ENCODE measurements at places on chromosomes 12 and 14.
A peak's percentile ranks its signal among the peaks of the same experiment; 100 is the strongest.

- DNase-seq = no peak
Measured at GRCh38 chr14:89386212-89386886, 30.7 kb downstream of the FOXN3 start.

DNA sequence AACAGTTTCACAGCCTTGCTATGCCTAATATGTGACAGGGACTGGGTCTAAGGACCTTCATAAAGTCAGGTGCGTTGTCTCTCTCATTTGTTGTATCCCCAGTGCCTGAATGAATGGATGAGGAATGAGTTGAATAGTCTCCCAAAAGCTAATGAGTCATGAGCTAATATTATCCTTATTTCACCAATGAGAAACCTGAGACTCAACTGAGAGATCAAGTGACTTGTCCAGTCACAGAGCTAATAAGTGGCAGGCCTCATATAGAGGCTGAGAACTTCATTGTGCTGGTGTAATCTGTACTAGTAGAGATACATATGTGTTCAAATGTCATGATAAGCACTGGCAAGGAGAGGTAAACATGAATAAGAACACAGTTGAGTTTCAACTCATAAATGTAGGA is 612.4 kb downstream of the NRXN3 start:
- DNase-seq = no peak

GRCh38 chr14:69553252-69553651 is 21.4 kb downstream of the CCDC177 start:
- DNase-seq = no peak

DNA sequence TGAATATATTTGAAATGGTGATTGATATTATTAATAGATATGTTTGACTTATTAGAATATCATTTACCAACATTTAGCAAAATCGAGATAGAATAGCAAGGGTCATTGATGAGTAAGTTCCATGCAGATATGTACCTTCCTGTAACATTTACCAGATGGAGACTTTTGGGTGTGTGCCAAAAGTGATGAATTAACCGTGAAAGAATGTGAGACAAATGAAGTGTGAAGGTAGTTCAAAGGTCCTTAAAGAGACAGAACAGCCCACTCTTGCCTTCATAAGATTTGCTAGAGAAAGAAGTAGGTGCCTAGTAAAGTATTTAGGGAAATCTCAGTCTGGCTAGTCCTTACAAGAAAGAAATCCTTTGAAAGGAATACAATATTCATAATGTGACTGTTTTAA is 45.5 kb downstream of the FGD4 start:
- peak; percentile 71 for DNase-seq

- no peak for DNase-seq
Measured at GRCh38 chr12:124308741-124309140, 13.8 kb downstream of the RFLNA start.

DNA sequence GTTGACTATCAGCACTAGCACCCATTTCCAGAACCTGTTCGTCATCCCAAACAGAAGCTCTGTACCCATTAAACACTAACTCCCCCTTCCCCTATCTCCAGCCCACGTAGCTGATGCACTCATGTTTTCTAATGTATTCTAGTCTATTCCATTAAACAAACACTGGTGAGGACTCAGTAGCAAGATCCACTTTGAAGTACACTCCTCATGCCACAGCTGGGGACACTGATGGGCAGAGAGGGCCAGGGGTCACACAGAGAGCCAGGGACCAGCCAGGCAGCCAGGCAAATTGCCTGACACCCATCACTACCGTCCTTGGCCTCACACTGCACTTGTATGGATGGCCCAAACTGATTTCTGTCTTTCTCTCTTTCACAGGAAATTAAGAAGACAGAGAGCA is 269.9 kb upstream of the DIO3 start:
- DNase-seq = no peak

- DNase-seq = no peak
Measured at GRCh38 chr12:7016958-7017571, 1.2 kb downstream of the LPCAT3 start.

- no peak for DNase-seq
Measured at GRCh38 chr12:107657133-107657532, 28.5 kb upstream of the PWP1 start.

GRCh38 chr12:45355730-45356129 is 139.8 kb downstream of the ANO6 start:
- DNase-seq = no peak

GRCh38 chr12:15852383-15852782 is 29.8 kb upstream of the STRAP start:
- DNase-seq = no peak

DNA sequence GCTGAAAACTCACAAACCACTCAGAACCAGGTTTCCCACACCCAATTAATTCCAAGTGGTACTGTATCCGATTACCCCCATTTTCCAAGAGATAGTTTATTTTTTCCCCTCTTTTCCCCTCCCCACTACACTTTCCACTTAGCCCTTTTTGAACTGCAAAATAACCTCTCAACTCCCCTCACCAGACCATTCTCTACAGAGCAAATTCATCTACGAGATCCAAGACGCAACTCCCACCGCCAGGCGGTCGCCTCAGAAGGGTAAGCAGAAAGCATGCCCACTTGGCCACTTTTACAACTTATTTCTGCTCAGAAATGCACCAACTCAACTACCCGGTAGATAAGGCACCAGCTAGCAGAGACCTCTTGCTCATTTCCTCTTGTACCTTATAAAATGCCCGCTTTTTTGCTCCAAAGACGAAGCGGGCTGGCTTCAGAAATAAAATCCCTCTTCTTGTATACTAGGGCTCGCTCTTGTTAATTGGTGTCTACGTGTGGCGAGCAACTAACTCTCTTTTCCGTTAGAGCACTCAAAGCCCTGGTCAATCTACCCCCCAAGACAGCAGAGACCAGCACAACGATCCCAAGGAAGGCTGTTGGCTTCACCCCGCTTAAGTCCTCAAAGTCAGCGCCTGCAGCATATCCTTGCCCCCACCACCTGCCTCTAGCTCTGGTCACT is 910 bp upstream of the SRP54 start:
- peak; percentile 7 for DNase-seq

- DNase-seq = no peak
Measured at GRCh38 chr14:36874396-36875138, 212.9 kb downstream of the PAX9 start.

DNA sequence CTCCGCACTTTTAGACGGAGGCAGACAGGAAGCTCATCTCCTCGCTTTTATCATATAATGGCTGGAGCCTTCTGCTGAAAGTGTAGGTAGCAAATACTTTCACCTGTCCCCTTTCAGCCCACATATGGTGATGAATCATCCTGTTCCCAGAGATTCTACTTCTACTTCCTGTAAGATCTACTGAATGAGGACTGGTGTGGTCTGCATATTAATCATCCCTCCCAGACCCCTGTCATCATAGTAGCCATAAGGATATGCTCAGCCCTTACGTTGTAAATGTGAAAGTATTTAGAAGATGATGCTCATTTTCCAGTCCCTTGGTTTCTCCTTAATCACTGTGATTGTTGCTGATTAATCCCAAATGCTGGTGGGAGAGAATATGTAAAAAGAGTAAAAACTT is 268.2 kb upstream of the GRIP1 start:
- no peak for DNase-seq

DNA sequence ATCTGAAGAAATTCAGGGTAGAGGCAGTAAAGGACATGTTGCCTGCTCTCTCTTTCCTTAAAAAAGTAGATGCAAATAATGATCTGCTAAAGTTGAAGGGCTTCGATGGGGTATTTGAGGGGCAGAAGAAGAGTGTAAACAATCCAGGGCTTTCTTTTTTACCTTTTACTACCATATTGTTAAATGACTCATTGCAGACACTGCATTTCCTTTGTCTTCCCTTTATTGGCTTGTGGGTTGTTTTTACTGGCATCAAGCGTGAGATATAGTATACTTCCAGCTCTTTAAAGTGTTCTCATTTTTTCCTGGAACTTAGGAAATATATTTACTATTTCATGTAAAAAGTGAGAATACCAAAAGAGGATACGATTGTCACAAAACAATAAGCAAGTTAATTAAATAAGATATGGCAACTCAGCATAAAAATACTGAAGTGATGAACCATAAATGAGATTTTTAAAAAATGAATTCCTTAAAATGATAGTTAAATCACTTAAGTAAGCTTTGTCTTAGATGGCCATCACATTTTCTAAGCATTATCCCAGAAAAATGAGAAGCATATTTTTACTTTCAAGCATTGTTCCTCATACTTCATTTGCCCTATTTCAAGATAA is 72.3 kb upstream of the KRAS start:
- DNase-seq = no peak

GRCh38 chr14:68546839-68547238 is 246.0 kb downstream of the ZFP36L1 start:
- no peak for DNase-seq

GRCh38 chr14:21056520-21057163 is 980 bp upstream of the RNASE8 start:
- no peak for DNase-seq

- no peak for DNase-seq
Measured at GRCh38 chr14:22870811-22871223, 723 bp upstream of the LRP10 start.

- DNase-seq = no peak
Measured at GRCh38 chr12:57231276-57232021, 1.9 kb downstream of the SHMT2 start.

GRCh38 chr12:68913682-68914081 is 19.3 kb downstream of the CPM start:
- DNase-seq = no peak

DNA sequence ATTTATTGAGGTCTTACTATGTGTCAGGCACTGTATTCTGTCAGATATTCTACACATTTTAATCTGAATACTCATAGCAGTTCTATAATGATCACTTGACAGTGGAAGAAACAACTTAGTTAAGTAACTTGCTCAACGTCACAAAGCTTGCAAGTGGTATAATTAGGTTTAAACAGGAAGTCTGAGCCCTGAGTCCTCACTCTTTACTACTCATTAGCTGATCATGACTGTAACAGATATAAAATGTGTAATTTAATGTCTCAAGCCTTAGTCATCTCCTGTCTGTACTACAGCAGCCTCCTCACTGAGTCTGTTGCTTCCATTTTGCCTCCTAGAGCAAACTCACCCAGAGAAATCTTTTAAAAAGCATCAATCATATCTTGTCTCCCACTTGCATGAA is 38.9 kb downstream of the PPP4R4 start:
- no peak for DNase-seq

DNA sequence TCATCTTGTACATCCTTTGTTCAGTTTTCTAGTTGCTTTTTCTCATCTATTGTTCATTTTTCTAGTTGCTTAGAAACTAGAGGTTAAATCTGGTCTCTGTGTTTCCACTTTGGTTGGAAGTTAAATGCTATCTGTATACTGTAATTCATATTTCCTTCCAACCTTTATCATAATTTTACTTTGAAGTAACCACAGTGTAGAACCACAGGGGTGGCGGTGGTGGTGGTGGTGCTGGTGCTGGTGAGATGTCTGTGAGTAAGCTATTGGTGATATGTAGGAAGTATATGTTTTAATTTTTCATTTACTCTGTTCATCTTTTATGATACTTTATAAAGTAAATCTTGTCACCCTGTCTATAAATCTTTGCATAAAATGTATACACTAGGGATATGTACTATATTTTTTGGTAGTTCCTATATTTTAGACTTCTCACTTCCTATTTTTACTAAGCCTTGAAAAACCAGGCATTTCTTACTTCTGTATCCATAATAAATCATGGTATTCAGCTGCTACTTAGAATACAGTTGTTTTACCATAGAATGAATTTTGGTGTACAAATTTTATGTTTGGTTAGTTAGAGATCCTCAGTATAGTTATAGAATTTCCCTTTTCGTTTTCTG is 31.9 kb downstream of the CCDC91 start:
- no peak for DNase-seq
